Transverse colon (tissue), 4 donors: ENCODE measurements at places on chromosomes 1 and 21.

GRCh38 chr1:110672753-110673108 lies 2.0 kb downstream of the KCNA3 start:
- peak; percentile 32 for DNase-seq

DNA sequence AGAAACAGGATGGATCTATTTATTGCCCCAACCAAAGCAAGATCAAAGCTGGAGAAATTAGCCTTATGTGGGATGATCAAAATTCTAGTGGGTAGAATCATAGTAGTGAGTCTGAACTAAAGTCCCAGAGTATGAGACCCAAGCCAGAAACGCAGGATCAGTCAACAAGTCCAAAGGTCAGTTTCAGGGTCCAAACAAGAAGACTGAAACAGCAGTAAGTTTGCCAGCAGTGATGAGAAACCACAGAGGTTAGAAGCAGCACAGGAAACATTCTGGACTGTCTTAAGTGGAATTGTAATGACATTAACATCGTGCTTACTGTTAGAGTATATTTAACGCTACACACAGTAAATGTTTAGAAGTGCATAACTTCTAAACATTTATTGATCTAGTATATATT lies 251.0 kb downstream of the LRRIQ3 start:
- DNase-seq = no peak

DNA sequence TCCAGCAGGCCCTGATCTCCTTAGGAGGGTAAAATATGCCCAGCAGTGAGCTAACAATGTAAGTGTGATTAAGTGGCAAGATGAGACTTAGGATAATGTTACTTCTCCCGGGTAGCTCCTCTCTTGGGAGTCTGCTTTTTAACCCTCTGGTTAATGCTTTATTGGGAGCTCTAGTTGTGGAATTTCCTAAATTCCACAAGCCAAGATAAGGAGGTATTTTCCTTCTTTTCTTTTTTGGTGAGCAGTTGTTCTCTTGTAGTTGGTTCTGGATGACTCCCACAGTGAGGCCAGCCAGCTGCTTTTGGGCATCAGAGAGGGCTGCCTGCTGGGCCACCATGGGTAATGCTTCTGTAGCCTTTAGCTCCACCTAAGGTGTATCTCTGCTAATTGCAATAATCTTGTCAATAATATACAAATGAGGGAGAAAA lies 19.3 kb downstream of the C1orf52 start:
- no peak for DNase-seq

- DNase-seq = peak; percentile 57
Measured at GRCh38 chr21:45074048-45074817, at the start of gene ADARB1. Gene ADARB1, plus strand, starts transcription at chr21:45074580. Its CDS starts 97,077 bp downstream, at chr21:45171657.

- no peak for DNase-seq
Measured at GRCh38 chr1:221227872-221228337, 348.7 kb downstream of the HLX start.

DNA sequence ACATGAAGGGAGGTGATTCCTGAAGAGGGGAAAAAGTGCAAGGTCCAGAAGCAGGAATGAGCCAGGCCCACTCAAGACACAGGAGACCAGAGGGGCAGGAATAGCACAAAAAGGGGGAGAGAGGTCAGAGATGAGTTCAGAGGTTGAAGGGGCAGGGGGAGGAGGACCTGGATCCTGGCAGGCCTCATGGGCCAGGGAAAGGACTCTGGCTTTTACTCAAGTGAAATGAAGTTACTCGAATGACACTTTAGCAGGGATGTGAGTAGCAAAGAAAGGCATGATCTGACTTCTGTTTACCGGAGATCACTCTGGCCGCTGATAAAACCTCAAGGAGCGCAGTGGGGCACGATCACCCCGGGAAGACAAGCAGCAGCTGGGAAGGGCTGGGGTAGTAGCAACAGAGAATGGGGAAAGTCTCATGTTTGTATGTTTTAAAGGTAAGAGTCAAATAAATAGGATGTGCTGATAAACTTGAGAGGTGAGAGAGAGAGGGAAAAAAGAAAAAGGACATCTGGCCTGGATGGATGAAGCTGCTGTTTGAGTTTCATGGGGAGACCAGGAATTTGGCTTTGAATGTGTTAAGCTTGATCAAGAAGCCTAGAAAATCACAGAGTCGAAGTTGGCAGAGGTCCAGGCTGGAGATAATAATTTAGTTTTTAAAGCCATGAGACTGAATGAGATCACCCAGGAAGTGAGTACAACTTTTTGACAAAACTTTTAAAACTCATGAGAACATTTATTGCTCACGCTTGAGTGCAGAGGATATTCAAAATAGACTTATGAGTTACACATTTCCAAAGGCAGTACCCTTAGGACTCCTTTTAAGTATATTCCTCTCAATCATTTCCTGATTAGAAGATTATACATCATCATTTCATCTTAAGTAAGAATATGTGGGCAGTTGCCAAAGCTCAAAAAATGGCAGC lies 156.0 kb downstream of the RERE start:
- DNase-seq = no peak

DNA sequence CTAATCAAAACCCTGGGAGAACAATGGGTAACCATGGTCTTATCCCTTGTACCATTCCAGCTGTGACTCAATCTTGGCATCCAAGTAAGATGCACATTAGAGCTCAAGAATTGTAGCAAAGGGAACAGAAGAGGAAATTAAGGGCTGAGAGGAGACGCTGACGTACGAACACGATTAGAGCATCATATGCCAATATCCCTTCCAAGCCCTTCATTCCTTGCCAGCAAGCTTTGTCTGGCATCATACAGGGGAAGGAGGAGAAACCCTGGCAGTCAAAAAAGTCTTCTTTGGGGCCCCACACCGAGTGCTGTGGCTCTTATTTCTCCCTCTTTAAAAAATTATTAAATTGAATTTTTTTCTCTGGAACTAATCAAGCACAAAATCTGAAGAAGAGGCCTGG lies 120.9 kb downstream of the ASTN1 start:
- no peak for DNase-seq

DNA sequence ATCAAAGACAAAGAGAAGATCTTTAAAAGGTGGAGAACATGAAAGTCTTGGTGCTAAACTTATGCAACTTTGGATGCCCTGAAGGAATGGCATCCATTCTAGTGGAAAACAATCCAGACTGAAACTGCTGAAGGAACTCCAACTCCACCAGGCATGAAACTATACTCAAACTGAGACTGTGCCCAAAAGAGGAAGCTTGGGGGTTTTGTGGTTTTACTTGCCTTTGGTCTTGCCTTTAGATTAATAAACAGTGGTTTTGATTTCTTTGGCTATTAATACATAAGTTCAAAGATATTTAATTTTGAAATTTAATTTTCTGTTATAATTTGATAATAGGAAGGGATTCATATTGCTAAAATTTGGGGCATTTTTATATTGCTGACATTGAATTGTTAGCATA lies 17.4 kb upstream of the SLC30A10 start:
- DNase-seq = no peak

- DNase-seq = no peak
Measured at GRCh38 chr1:161047436-161048420, 2.0 kb upstream of the USF1 start.
